Cerebellar nuclear complex (tissue), 1 donor: ENCODE measurements at places on chromosomes 11 and 22.

DNA sequence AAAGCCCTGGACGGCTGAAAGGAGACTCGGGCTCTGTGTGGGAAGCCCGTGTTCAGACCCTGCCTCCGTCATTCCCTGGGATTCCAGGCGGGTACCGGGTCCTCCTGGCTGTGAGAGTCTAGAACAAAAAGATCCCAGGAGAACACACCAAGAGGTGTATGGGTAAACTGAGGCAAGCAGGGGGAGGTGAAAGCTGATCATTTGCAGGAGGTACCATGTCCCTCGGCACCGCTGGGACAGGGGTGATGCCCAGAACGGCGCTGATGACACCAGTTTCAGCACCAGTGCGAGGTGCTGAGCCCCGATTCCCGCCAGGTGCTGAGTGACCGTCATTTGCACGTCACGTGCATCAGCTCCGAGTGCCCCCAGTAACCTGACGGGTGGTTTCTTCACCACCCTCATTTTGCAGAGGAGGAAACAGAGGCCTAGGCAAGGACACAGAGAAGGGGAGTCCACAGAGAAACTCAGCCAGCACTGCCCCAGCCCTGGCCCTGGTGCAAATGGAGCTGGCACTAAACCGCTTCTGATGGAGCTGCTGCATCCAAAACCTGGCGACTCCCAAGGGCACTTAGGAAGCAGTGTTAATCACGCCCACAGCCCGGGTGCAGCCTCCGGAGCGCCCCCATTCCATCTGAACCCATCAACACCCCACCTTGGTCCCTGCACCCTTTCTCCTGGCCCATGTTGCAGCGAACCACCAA is 16.8 kb downstream of the MACROD1 start:
- DNase-seq = no peak

GRCh38 chr11:38456371-38456770 is 1858.3 kb upstream of the RAG2 start:
- no peak for DNase-seq

GRCh38 chr22:37198258-37199102 is 10.4 kb upstream of the C1QTNF6 start:
- DNase-seq = no peak

DNA sequence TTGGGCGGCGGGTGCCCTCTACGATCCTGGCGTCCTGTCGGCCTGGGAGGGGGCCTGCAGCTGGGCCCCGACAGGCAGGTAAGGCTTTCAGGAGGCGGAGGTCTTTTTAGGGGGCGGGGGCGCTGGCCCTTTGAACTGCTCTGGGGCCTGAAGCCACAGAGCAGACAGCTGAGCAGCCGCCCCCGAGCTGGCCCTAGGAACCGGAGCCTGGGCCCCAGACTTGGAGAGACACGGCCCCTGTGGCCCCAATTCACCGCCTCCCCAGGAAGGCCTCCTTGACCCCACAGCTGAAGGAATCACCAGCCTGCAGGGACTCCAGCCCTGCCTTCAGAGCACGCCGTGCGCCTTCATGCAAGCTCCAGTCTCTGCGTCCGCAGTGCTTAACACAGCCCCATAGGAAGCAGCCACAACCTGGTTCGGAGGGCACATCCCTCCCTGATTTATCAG is 618 bp upstream of the CERK start:
- no peak for DNase-seq

DNA sequence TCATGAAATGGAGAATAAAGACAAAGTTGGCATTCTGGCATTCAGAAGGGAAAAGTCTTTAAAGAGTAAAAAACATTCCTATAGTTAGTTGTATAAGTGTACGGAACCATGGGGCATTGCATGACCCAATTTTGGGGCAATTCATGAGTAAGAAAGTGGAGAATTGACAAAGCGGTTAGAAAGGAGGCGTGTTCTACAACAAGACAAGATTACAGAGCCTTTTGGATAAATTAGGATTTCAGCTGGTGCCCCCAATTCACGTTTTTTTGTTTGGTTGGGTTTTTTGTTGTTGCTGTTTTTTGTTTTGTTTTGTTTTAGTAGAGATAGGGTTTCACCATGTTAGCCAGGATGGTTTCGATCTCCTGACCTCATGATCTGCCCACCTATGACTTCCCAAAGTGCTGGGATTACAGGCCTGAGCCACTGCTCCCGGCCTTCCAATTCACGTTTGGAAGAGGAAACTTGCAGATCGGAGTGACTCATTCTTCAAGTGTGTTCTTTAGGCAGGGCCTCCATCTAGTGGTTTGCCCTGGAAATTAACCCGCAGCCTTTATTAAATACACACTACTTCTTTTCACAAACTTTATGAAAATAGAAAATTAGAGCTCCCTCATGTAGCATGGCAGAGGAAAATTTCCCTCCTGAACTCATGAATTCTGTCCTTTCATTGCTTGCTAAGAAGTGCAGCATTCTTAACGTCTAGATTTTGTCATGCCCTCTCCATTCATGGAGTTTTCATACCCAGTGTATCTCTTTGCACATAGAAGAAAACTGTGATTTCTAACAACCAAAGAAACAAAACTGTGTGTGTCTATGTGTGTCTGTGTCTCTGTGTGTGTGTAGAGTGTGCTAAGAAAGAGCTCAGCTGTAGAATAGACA is 118.1 kb downstream of the BBOX1 start:
- DNase-seq = no peak

GRCh38 chr11:110373051-110373702 is 56.6 kb upstream of the FDX1 start:
- DNase-seq = no peak

- DNase-seq = no peak
Observed at GRCh38 chr11:92384358-92384757, 159.7 kb downstream of the FAT3 start.

GRCh38 chr11:94066901-94067429 is 45.8 kb downstream of the HEPHL1 start:
- DNase-seq = no peak
